ENCODE measurements at places on chromosomes 6 and 20.

- no peak for DNase-seq
Measured at GRCh38 chr6:138007014-138007472, 100.2 kb downstream of the PERP start.

DNA sequence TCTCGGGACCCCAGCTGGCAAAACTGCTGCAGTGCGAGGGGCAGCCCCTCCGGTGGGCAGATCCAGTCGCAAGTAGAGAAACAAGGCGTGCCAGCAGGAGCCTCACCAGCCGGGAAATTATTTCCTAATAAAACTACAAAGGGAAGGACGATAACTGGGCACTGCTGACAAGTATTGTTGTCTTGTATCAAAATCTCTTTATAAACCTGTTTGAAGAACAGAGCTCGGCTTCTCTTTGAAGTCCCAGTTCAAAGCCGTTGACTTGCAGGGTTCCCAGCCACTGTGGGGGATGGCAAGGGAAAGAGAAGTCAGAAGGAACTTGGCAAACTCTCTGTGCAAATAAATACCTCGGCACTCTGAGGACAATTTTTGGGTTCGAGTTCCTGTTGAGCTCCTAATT lies 504.5 kb downstream of the CD83 start:
- DNase-seq: no peak

DNA sequence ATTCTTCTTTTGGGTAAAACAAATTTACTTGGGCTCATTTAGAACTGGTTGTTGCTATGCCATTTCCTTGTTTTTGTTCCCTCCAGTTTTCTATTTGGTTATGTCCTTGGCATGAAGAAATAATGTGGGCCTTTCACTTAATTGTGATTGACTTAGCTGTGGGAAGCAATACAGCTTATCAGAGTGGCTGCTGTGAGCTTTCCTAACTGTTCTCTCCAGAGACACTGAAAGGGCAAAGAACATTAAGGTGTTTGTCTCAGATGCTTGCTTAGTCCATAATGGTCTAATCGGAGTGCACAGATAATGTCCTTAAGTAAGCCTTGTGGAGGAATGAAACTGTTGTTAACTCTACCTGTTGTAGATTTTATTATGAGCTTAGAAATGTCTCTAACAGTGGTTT lies 56.6 kb downstream of the SH3BGRL2 start:
- DNase-seq: no peak

DNA sequence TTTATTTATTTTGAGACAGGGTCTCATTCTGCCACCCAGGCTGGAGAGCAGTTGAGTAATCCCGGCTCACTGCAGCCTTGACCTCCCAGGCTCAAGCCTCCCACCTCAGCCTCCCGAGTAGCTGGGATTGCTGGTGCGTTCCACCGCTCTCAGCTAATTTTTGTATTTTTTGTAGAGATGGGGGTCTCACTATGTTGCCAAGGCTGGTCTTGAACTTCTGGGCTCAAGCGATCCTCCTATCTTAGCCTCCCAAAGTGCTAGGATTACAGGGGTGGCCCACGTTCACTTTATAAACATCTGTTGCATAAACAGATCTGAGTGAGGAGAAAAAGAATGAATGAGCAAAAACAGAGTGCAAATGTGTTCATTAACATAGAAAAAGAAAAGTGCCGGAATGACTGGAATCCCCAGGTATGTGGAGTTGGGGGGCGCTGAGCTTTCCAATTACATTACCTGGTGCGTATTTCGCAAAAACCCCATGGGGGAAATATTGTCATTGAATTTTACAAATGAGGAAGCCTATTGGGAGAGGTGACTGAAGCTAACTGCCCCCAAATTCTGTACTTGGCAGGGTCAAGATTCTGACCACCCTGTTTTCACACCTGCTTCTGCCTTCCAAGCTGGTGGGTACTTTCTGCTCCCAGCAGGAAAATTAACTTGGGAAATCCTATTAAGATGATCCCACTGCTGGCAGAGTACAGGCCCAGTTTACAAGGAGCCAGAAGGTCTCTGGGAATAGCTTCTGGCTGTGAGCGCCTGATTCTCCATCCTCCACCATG lies 207.7 kb upstream of the JARID2 start:
- DNase-seq: no peak

- no peak for DNase-seq
Measured at GRCh38 chr20:37991157-37991866, 41.9 kb downstream of the TTI1 start.
